NT2/D1 (cell line): ENCODE measurements at places on chromosomes 4 and X.

DNA sequence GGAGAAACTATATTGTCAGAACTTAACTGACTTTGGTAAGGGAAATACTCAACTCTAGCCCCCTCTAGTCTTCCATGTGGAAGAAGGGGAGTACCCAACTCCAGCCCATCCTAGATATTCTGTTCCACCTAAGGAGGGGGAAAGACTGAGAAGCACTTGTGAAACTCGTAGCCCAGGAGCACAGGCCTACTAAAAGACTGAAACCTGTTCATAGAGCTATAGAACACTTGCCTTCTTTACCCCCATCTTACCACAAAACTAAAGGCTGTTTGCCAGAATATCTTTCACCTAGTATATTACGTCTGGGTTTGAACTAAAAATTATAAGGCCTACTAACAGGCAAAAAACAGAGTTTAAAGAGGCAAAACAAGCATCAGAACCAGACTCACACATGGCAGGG, 15.5 kb downstream of the CLDN22 start:
- no peak for DNase-seq

- peak; percentile 35 for DNase-seq
These were observed 272.1 kb upstream of the AGTR2 start for GRCh38 chrX:115898382-115899001.

- DNase-seq: no peak
These were observed 46.5 kb upstream of the RELL1 start for GRCh38 chr4:37732526-37733186.

GRCh38 chr4:16438986-16439385, 212.7 kb upstream of the TAPT1 start:
- DNase-seq: no peak

GRCh38 chr4:155667568-155668511, 1.2 kb downstream of the GUCY1A1 start:
- DNase-seq: no peak

- DNase-seq: no peak
These were observed 35.7 kb upstream of the DRD5 start for GRCh38 chr4:9745782-9746181.

- DNase-seq: no peak
These were observed 156.0 kb downstream of the DCLK2 start for GRCh38 chr4:150234246-150234645.

DNA sequence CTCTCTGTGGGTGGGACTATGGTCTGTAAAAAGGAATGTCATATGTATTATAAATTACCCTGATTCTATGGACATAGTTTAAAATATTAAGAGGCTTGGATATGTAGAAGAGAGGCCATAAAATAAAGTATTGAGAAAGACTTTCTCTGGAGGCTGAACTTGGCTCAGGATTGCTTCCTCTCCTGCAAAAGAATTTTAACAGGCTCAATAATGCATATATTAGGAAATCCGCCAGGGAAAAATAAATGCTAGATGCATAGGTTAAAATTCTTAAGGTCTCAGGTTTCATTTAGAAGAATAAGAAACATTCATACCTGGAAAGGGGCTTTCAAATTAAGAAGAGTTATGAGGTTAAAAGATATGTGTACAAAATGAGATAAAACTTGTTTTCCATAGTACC, 424.3 kb downstream of the ARAP2 start:
- DNase-seq: no peak

GRCh38 chrX:139971394-139971749, 6.1 kb upstream of the CXorf66 start:
- no peak for DNase-seq

DNA sequence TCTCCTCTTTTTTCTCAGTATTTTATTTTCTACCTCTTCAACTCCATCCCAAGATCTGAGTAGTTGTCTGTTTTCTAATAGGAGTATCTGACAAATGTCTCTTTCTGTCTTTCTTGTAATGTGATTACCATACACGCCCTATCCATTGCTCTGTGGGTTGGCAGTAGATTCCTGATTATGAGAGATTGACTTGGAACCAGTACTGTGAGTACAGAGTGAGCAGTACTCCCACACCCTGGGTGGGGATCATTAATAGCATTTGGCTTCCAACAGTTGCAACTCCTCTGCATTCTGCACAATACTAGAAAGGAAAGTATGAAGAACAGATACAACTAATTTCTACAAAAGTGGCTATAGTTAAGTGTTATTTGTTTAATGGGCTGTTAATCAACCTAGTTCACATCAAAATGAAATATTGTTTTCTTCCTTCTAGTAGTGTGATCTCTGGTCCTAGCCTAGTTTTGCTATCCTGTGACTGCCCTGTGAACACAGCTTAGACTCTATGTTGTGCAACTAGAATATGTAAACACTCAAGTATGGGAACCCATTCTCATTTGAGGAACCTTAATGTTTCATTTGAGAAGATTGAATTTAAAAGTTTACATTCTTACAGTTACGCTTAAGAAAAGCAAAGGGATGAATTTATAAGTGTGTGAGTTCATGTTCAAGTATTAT, 112.9 kb downstream of the PTPN13 start:
- DNase-seq: no peak

DNA sequence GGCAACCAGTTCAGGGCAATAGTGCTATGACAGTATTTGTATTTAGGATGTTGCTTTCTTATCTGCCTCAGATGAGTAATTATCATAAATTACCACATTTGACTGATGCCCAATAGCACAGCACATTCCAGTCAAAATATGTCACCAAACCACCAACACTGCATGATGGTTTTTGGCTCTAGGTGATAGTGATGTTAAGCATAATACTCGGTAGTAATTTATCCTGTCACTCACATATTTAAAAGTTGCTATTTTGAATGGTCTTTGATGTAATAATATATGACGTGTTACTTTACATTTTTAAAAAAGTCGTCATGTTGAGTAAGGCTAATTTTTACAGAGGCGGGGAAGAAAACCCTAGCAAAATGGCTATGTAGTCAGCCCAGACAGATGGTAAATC, 42.5 kb downstream of the UNC5C start:
- no peak for DNase-seq

DNA sequence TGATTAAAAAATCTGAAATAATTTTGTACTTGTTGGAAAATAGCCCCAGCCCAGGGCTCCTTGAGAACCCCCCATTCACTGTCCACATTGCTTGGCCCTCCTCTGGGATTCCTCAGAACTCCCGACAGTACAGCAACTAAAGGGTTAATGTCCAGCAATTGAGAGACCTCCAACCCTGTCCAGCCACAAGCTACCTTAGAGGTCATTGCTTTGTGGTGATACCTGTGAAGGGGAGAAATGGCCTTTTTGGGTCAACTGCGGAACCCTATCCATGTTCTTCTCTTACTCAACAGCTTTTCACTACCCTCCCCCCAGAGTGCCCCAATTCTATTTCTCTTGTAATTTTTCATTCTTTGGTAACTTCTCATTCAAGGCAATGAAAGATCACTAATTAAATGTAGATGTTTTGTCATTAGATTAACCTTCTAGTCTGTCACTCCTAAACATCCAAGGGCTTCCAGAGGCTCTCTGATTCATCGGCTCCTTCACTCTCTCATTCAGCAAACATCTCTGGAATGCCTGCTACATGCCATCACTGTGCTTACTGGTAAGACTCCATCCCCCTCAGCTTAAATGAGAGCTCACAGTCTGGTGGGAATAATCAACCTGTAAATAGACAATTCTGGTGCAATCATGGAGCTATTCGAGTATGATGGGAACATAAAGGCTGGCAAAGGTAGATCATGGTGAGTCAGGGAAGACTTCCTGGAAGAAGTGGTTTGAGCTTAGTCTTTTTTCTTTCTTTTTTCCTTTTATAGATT, 241.4 kb upstream of the PGRMC2 start:
- DNase-seq: peak; percentile 83

DNA sequence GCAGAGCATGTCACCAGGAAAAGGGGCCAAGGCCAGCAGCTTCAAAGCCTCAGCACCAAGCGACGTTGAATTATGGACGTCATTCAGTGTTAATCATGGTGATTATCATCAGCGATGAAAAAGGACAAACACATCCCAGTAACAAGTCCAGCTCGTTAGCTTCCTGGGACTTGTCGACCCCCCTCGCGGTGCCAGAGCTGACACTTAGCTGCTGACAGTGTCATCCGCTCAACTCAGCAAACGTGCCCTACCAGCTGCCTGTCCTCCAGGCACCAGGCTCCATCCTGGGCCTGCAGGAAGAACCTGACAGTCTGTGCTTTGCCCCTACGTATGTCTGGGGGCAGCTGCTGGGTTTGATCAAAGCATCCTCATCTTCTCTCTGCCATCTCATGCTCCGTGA, 137.0 kb upstream of the PSAPL1 start:
- DNase-seq: no peak

- DNase-seq: peak; percentile 22
These were observed 48.4 kb upstream of the SLC7A3 start for GRCh38 chrX:70979136-70979762.

DNA sequence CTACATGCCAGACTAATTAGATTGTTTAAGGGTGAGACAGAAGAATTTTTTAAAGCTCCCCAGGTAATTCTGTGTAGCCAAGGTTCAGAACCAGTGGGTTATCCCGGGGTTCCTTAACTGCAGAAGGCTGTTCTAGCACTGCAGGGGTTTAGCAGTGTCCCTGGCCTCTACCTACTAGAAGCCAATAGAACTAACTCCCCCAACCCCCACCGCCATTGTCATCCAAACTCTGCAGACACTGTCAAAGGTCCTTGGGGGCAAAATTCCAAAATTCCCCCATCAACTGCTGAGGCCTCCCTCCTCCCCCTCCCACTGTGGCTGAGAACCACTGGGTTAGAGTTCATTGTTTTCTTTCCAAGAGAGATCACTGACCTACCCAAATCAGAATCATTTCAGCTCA, 66.4 kb downstream of the MOSPD2 start:
- DNase-seq: peak; percentile 46

DNA sequence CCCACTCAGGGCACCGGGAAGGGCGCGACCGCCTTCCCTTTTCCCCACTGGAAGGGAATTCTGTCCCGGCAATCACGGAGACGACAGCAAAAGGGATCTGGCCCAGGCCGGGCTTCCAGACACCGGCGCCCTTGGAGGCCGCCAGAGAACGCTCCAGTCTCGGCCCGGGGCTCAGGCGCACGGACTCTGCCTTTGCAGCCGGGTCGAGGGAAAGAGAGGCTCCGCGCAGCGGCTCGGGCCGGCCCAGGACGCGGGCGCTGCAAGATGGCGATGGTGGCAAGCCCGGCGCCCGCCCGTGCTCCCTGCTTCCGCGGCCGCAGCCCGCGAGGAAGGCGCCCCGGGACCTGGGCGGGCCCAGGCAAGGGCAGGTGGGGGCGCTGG, 1.1 kb downstream of the CTBP1 start:
- no peak for DNase-seq

- no peak for DNase-seq
These were observed 90.9 kb downstream of the NAT8L start for GRCh38 chr4:2150076-2150475.

- DNase-seq: no peak
These were observed 297.4 kb upstream of the MAGEC2 start for GRCh38 chrX:142502441-142502840.

DNA sequence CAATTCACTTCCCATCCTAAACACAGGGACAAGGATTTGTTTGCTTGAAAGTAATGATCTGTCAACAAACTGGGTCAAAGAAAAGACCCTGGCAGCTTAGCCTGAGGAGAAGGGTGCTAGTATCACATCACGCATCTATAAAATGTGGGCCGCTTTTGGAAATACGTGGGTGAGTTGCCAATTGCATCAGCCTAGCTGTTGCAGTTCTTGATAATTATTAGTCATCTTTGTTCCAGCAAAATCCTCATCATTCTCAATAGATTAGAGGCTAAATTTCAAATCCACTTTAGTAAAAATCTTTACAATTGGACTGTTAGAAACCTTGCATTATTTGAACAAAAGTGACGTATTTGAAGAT, 33.6 kb upstream of the TAPT1 start:
- DNase-seq: no peak

DNA sequence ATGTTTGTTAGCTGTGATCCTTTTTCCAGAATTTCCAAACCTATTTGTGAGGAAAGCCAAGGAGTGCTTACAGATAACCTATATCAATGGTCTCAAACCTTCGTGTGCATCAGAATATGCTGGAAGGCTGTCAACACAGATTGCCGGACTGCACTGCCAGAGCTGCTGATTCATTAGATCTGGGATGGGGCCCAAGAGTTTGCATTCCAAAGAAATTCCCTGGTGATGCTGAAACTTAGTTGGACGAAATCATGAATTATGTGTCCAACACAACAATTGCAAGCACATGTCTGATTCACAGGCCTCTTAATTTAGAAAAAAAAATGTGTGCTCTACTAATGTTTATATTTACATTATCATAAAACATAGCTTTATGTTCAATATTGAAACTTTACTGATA, 544.0 kb upstream of the AMOT start:
- DNase-seq: no peak

DNA sequence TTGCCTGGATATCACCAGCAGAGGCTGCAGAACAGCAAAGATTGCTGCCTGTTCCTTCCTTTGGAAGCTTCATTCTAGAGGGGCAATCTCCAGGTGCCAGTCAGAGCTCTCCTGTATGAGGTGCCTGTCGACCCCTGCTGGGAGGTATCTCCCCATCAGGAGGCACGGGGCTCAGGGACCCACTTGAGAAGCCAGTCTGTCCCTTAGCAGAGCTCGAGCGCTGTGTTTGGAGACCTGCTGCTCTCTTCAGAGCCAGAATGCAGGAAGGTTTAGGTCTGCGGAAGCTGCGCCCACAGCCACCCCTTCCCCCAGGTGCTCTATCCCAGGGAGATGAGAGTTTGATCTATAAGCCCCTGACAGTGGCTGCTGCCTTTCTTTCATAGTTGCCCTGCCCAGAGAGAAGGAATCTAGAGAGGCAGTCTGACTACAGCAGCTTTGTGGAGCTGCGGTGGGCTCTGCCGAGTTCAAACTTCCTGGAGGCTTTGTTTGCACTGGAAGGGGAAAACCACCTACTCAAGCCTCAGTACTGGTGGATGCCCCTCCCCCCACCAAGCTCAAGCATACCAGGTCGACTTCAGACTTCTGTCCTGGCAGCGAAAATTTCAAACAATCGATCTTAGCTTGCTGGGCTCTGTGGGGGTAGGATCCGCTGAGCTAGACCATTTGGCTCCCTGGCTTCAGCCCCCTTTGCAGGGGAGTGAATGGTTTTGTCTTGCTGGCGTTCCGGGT, 57.9 kb downstream of the DKK2 start:
- peak; percentile 3 for DNase-seq

DNA sequence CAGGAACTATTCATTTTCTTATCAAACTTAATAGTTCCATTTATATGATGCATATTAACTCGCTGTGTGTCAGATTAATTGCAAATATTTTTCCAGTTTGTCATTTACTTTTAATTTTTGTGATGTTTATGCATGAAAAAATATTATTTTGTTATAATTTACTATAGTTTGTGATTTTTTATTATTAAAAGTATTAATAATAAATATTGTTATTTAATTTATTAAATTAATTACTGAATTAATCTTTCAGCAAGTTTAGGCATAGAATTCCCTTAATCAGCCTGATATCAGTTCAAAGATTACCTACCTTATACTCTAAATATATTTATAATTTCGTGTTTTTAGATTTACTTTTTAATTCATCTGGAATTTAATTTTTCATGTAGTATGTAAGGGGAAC, 15.5 kb upstream of the ATOH1 start:
- no peak for DNase-seq

- DNase-seq: no peak
These were observed 47.5 kb downstream of the CYTL1 start for GRCh38 chr4:4971796-4972195.

GRCh38 chr4:83618991-83619645, 83.2 kb downstream of the GPAT3 start:
- no peak for DNase-seq
